ENCODE measurements at places on chromosomes 7 and 10.

GRCh38 chr10:108327706-108328105, 1163.2 kb upstream of the SORCS1 start:
- DNase-seq, result no peak

DNA sequence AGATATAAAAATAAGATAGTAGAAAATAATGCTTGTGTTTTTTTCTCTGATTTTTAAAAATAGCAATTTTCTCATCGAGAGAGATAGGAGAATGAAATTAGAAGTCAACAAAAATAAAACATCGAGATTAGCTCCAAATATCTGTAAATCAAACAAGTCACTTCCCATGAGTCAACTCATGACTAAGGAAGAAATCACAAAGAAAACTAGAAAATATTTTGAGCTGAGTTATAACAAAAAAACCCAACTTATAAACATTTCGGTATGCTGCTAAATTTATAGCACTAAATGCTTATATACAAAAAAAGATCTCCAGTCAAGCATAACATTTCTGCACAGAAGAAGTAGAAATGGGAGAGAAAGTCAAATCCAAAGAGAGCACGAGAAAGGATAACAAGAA, 140.1 kb downstream of the ITGA8 start:
- no peak for DNase-seq

- no peak for DNase-seq
Observed at GRCh38 chr10:30820261-30820991, 190.9 kb upstream of the LYZL2 start.

DNA sequence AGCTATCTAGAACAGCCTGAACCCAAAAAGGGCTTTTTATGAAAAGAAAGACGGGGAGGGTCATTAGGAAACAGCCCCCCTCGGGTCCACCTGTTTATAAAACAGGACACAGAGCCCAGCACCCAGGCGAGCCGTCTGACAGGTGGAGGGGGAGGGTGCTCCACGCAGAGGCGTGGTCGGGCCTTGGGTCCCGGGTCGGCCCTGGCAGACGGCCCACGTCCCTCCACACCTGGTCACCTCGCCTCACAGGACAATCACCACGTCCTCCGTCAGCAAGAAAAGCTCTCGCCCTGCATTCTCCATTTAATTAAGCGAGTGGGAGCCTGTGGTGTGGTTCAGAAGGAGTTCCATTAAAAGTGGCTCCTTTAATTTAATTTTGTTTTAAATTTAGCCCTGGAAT, 42.3 kb upstream of the FOXL3 start:
- no peak for DNase-seq

- no peak for DNase-seq
Observed at GRCh38 chr7:53318566-53318965, 283.1 kb downstream of the POM121L12 start.

DNA sequence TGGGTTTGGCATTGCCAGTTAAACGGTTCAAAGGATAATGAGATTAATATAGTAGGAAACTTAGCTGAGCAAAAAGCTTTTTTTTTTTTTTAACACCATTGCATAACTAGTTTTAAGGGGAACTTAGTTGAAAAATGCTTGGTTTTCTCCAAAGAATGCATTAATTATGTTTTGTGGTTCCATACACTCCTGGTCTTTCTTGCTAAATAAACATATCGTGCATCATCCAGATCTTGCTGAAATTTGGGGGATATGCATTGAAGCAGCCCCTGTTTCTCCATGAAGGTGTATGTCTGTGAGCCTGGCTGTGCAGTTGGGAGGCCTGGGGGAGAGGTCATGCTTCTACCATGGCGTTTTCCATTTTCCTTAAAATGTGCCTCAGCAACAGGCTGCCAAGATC, 558.2 kb upstream of the GALNT17 start:
- DNase-seq, result no peak

GRCh38 chr10:8511026-8511425, 456.5 kb downstream of the GATA3 start:
- DNase-seq, result no peak

GRCh38 chr10:132814469-132814856, 28.5 kb upstream of the NKX6-2 start:
- DNase-seq, result no peak

DNA sequence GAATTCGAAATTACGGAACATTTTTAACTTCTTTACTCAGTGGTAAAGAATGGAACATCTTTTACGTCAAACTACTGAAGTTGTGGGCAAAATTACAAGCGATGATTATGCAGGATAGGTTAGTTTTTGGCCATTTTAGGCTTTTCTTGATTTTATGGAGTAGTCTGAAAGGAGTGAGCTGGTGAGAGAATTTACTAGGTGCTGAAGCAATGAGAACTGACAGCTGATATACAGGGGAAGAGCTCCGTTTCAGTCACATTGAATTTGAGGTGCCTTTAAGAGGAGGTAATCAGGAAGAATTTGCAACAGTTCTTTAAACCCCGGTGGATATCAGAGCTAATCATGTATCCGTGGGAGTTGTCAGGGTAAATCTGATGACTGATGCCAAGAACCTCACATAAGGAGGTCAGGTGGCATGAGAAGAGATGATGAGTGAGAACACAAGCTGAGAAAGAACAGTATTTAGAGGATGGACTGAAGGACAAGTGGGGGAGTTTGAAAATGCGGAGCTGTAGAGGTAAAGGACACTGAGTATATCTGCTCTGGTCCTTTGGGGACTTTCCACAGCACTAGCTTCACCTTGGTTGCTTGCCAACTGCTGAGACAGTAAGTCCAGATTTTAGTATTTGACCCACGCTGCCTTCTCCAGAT, 104.3 kb downstream of the AHR start:
- no peak for DNase-seq

DNA sequence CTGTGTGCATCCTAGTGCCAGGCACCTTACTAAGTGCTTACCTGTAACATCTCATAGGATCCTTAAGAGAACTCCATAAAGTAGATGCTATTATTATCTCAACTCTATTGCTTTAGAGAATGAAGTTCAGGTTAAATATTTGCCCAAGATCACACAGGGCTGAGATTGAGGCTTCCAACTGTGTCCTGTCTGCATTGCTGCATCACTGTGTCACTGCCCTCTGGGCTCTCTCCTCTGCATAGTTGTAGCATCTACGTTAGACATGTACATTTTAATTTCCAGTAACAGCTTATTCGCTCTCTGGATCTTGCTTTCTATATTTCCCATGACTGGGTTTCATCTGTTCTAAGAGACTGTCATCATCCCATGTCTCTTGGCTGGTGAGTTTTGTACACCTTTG, 63.6 kb upstream of the FZD8 start:
- no peak for DNase-seq

DNA sequence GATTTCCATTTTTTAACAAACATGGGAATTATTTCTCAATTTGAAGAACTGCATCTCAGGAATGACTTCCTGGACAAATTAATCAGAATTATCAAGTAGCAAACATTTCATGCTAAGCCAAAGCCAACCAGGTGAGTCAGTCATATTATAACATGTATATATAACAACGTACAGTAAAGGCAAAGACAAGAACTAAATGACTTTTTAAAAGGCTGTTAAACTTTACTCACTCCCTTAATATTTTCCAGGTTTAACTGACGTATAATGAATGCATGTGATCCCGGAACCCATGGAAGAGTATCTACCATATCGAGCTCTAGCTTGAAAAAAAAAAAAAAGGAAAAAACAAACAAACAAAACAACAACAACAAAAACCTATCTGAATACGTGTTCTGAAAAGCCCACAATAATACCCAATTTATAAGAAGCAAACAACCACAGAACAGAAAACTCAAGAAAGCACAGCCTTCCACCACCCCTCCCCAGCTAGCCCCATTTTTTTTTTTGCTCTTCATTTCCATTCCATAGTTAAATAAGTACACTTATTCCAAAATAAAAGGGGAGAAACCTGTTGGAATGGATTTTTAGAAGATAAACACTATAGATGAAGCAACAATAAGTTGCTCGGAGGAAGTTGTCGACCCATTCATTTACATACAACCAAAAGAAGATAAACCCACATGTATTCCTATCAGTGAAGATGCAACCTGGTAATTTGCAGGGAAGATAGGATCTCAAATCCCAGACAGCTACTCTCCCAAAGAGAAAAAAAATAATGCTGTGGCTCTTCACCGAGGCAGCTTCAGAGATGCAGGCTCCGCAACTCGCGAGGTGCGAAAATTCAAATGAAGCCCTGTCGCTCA, 537 bp downstream of the NAPEPLD start:
- DNase-seq, result no peak

GRCh38 chr10:63128443-63128842, 4.7 kb upstream of the NRBF2 start:
- no peak for DNase-seq

- DNase-seq, result no peak
Observed at GRCh38 chr10:22356324-22356873, 11.1 kb downstream of the SPAG6 start.

GRCh38 chr7:36208426-36208825, 55.4 kb downstream of the EEPD1 start:
- no peak for DNase-seq

GRCh38 chr7:150487625-150488024, 27.0 kb upstream of the GIMAP7 start:
- no peak for DNase-seq

DNA sequence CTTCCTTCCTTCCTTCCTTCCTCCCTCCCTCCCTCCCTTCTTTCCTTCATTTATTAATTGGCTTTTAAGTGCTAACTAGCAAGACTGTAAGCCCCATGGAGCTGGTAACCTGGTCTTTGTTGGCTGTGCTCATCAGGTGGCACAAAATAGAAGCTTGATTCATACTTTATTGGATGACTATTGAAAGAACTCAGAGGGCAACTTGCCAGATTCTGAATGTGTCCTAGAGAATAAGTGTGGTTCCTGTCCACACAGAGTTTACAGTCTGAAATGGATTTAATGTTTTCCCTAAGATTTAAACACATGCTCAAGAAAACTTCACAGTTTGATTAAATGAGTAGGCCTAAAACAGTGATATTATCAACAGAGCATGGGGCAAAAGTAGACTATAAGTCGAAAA, 3.1 kb upstream of the CACNB2 start:
- DNase-seq, result no peak

DNA sequence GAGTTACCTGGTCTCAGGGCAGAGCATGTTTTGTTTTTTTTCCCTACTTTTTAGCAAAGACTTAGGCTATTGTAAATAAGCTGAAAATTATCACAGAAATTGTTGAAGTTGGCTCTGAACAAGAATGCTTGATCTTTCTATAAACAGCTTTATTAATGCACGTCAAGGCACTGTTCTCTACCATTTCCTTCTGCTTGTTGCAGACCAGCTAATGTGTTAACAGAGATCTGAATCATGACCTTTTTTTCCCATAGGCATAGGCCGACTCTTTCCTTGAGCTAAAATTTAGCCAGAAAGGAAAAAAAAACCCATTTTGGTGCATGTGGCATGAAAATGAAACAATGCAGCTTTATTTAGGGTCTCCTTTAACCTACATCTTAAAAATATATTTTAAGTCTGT, 248.5 kb downstream of the SDK1 start:
- no peak for DNase-seq

DNA sequence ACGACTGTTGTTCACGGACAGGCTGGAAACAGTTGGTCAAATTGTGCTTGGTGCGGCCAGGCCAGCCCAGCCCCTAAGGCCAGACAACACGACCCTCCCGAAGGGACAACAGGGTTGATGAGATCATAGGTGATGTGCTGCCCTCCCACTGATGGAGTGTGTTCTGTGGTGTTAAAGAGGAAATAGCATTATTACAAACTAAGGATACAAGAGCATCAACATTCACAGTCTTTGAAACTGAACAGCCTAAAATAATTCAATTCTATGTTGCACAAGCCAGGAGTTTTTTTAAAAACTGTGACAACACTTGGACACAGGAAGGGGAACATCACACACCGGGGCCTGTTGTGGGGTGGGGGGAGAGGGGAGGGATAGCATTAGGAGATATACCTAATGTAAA, 87.6 kb downstream of the FAM53B start:
- no peak for DNase-seq

DNA sequence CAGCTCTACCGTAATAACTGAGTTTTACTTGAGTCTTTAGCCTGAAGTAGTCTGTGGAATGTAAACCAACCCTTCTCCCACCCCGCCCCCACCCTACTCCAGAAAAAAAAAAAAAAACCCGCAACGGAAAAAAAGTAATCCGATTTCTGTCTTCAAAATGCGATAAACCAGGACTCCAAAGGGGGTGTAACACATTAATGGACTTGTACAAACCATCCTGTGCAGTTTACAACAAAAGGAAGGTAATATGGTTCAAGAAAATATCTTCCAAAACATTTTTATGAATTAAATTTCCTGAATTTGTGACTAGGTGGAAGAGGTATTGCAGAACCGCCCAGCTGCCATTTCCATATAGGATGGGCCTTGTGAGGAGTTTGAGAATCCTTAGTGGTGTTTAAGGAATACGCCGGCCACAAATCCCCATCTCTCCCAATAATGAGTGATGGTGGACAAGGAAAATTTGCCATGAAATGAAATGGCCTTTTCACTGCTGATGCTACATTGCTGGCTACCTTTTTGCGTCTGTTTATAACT, 10.6 kb downstream of the SKIDA1 start:
- no peak for DNase-seq

- peak; percentile 72 for DNase-seq
Observed at GRCh38 chr10:101779544-101780186, 3.6 kb downstream of the NPM3 start.

GRCh38 chr7:101537205-101537604, 91.9 kb downstream of the MYL10 start:
- DNase-seq, result no peak

GRCh38 chr7:128939861-128940410, 2.2 kb downstream of the IRF5 start:
- no peak for DNase-seq

DNA sequence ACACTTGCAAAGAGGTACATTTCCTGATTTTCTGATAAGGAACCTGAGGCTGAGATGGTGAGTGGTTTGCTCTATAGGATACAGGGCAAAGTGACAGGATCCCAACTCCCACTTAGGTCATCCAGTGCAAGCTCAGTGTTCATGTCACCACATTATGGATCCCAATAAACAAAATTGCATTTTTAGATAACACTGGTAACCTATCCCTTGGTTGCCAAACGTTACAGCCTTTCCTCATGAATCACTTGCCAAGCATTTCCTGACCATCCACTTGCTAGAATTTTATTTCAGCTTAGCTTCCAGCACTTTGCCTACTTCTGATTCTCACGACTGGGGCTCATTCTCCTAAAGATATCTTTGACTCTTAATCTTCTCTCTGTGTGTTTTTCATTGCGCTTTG, 131.4 kb upstream of the ODAD2 start:
- no peak for DNase-seq

DNA sequence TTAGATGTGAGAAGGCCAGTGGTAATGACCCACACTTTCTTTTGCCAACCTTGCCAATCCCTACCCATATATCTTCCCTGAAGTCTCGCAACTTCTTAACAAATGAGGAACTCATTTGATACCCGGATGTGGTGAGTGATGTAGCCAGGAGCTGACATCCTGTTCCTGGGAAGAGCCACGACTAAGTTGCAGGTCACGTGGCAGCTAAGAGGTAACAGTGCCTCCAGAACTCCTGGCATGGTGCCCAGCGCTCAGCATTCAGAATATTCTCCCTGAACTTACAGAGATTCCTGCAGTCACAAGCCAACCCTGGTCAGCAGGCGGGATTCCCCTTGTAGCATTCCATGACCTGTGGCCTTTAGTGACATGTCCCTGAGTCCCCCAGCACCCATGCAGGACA, 282.5 kb downstream of the GALNT17 start:
- DNase-seq, result no peak

- no peak for DNase-seq
Observed at GRCh38 chr10:11037991-11038390, 20.3 kb downstream of the CELF2 start.

Data from T-cell (primary cell).